ENCODE measurements at places on chromosomes 1 and 21. TPM values are rescaled to one million over a fixed set of nuclear protein-coding genes. Genes with fewer than 3 reads are reported as not detected.

DNA sequence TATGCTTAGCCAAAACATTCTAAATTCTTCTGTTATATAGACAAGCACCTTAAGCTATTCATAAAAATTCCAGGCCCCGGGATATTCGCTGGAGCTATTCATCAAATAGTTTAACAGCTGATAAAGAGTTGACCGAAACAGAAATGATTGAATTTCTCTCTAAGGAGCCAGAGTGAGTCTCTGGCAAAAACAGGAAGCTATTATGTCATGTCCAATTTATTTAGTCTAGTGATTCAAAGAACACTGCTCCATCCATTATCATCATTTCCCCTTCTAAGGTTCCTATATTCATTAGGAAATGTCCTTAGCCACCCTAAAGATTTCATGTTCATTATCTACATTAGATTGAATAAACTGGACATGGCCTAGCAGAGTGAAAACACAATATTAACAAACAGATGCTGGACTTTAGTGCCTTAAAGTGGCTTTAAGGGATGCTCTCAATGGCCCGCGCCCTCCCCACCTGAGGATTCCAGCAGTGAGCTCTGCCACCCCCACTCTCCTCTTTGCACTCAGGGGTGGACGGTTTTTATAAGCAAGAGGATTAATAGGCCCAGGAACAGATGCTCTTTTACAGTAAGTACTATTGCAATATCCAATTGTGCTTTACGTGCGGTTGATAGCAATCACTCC lies 122.1 kb upstream of the RGS1 start:
- no peak for DNase-seq

DNA sequence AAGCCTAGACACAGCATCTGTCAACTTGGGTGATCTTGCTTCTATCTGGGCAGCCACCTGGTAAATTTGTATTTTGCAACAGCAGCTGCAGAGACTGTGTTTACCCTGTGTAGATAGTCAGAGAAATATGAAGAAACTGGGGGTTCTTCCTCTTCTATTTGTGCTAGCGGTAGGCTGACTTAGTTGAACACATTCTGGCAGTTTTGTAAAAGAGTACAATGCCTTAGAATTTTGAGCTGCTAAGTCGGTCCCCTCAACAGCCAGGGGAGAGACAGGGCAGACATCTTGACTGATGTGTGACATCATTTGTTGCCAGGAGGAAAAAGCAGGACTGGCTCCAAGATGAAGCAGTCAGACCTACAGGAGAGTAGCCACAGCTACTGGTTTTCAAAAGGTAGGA lies 53.7 kb downstream of the KCNJ6 start:
- DNase-seq = peak; percentile 28

GRCh38 chr1:174726167-174726879 lies 273.4 kb upstream of the CACYBP start:
- DNase-seq = peak; percentile 35

GRCh38 chr21:17427157-17427556 lies 85.7 kb upstream of the CXADR start:
- no peak for DNase-seq

- DNase-seq = no peak
Observed at GRCh38 chr1:145962157-145963102, 1.9 kb downstream of the ANKRD34A start.

- DNase-seq = no peak
Observed at GRCh38 chr1:8976896-8977450, 31.3 kb downstream of the CA6 start.

DNA sequence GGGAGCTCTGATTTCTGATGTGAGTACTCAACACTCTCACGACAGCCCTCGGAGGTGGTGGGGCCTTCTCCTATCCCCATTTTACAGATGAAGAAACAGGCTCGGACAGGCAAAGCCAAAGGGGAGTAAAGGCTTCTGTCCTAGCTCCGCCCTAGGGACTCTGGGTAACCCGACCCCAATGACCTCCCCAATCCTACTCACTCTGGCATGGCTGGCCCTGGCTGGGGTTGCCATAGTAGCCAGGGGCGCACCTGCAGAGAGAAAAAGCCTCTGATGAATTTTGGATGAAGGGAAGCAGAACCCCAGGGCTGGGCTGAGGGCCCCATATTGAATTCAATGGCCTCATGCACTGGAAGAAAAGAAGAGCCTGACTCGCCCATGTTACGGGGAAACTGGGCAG lies 61.1 kb downstream of the LDLRAD2 start:
- DNase-seq = no peak

Gene KPNA6
- 15.9 TPM for polyA plus RNA-seq

Gene SYT11
- polyA plus RNA-seq = 1.9 TPM

Measured in A549 (cell line).